Activated CD8-positive, alpha-beta T cell treated with anti-CD3 and anti-CD28 coated beads for 36 hours (primary cell): ENCODE measurements at places on chromosomes 4 and X.

DNA sequence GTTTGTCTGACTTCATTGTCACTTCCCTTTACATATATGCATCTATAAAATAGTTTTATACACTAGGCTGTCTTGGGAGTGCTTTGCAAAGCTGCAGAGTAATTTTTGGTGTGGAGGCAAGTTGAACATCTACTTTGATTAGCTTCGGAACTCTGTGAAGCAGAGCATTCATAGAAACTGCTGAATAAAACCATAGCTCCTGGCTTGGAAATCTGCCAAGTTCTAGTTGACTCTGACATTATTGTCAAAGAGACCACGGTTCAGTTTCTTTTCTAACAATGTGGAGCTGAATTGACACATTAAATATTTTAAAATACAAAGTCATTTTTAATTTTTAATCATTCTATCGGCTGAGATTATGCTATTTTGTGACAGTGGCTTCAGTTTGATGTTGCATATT lies 335.0 kb downstream of the BMPR1B start:
- no peak overlapping the region for H3K27ac ChIP-seq
- H3K36me3 ChIP-seq, result no peaks in the 10 kb centered on the region
- H3K4me1 ChIP-seq, result no peaks in the 10 kb centered on the region
- no peak overlapping the region for H3K4me3 ChIP-seq
- peaks cover 3% of the 10 kb centered on the region for H3K27me3 ChIP-seq

DNA sequence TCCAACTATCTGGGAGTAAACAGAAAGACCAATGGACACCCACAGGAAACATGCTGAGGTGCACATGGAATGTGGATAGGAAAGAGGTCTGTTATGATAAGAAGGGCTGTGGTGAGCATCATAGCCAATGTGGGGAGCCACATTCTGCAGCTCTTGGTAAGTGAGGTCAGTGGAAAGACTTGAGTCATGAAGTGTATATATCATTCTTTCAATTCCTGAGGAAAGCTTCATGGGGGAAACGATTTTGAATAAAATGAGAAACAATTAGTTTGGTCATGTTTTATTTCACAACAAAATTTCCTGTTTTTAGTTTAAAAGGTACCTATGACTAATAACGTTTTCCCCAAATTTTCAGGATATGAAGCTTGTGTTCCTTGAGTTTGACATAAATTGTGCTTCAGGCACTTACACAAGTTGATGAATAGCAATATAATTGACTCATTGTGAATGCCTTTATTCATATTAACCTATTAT lies 41.4 kb upstream of the RASSF6 start:
- peaks cover 3% of the 10 kb centered on the region for H3K4me1 ChIP-seq
- H3K27ac ChIP-seq, result no peak overlapping the region
- H3K27me3 ChIP-seq, result peaks cover 4% of the 10 kb centered on the region
- H3K36me3 ChIP-seq, result no peaks in the 10 kb centered on the region
- DNase-seq, result no peak

- DNase-seq, result no peak
- H3K27ac ChIP-seq, result no peak overlapping the region
- peaks cover 24% of the 10 kb centered on the region for H3K4me1 ChIP-seq
Observed at GRCh38 chr4:74157154-74157553, 764 bp upstream of the MTHFD2L start.

- no peak overlapping the region for H3K4me3 ChIP-seq
- no peaks in the 10 kb centered on the region for H3K36me3 ChIP-seq
- peaks cover 13% of the 10 kb centered on the region for H3K27me3 ChIP-seq
- H3K27ac ChIP-seq, result no peak overlapping the region
- no peak for DNase-seq
Observed at GRCh38 chr4:3856604-3857204, 90.5 kb downstream of the ADRA2C start.

- no peak overlapping the region for H3K27ac ChIP-seq
- H3K36me3 ChIP-seq, result no peaks in the 10 kb centered on the region
- no peaks in the 10 kb centered on the region for H3K4me1 ChIP-seq
- H3K4me3 ChIP-seq, result no peak overlapping the region
- no peak for DNase-seq
- H3K27me3 ChIP-seq, result peaks cover 16% of the 10 kb centered on the region
Observed at GRCh38 chrX:155819525-155819924, 61.6 kb upstream of the VAMP7 start.

- no peak overlapping the region for H3K27ac ChIP-seq
- no peaks in the 10 kb centered on the region for H3K27me3 ChIP-seq
- H3K4me1 ChIP-seq, result peaks cover 18% of the 10 kb centered on the region
Observed at GRCh38 chrX:51851507-51852085, 41.8 kb upstream of the MAGED1 start.

DNA sequence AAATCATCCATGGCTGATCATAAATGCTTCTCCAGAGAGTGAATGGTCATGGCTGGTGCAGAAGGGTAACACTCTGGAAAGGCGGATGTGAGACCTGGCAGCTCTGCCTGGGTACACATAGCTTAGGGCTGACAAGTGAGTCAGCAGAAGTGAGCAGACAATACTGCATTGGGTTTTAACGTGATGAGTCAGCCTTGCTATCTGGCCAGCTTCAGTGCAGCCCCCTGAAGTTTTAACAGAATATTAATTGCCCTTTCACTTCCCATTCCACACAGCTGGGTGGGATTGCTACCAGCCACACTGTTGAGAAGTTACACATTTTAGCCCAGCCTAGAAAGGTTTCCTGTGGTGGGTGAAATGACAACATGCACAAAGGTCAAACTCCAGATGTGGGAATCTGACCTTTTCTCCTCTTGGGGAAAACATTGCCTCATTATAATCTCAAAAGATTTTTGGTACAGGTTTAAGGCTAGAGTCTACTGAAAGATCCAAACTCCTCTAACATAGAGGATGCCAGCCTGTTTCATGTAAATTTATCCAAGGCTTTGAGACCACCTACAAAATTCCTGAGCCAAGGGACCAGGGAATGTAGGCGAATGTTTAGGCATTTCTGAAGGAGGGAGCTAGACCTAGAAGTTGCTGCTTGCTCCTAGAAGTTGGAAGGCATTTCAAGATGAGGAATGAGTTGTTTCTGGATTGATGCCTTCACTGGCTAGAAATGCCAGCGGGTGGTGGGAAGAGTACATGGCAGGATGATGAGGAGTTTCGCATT lies 230.3 kb upstream of the PGRMC2 start:
- H3K4me3 ChIP-seq, result no peak overlapping the region
- peaks cover 21% of the 10 kb centered on the region for H3K4me1 ChIP-seq
- H3K27me3 ChIP-seq, result peaks cover 4% of the 10 kb centered on the region
- DNase-seq, result peak; percentile 56
- H3K36me3 ChIP-seq, result no peaks in the 10 kb centered on the region

DNA sequence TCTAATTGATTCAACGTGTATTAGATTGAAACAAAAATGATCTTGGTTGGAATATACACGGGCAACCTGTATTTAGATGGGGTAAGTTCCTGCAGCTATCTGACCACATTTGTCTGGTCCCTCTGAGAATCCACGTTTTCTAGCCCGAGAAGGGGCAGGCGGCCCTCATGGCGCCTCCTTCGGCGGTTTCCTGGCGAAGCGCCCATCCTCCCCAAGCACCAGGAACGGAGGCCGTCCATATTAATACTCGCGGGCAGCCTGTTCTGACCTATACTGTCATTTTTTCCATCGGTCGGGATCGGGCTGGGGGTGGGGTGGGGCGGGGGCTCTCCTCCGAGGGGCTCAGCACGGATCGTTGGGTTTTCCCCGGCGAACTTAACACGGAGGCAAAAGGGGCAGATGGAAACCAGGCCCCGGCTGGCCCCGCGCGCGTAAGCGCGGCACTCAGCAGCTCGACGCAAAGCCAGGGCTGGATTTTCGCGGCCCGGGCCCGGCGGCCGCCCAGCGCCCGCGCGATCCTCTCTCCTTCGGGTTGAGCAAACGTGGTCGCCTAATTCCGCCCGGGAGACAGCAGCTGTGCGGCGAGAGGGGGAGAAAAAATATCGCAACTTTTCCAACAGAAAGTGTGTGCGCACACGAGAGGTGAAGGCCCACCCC lies 77.2 kb upstream of the BCOR start:
- no peaks in the 10 kb centered on the region for H3K27me3 ChIP-seq

DNA sequence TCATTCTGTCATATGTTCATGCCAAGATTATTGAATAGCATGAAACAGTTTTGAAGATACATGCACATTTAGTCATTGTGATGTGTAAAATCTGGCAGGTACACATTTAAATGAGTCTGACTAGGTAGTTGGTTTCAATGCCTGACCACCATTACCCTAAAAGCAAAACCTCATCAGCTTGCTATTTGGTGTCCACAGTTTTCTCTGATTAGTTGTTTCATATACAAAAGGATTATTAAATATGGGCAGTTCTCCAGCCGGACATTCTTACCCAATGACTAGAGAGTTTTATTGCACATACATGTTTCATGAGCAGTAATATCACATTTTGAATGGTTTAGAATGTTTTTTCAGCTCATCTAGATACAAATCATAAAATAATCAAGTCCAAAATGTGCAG lies 23.7 kb downstream of the DCHS2 start:
- no peaks in the 10 kb centered on the region for H3K4me1 ChIP-seq
- H3K4me3 ChIP-seq, result no peak overlapping the region
- DNase-seq, result no peak
- H3K36me3 ChIP-seq, result no peaks in the 10 kb centered on the region
- H3K27ac ChIP-seq, result no peak overlapping the region
- H3K27me3 ChIP-seq, result peaks cover 12% of the 10 kb centered on the region

DNA sequence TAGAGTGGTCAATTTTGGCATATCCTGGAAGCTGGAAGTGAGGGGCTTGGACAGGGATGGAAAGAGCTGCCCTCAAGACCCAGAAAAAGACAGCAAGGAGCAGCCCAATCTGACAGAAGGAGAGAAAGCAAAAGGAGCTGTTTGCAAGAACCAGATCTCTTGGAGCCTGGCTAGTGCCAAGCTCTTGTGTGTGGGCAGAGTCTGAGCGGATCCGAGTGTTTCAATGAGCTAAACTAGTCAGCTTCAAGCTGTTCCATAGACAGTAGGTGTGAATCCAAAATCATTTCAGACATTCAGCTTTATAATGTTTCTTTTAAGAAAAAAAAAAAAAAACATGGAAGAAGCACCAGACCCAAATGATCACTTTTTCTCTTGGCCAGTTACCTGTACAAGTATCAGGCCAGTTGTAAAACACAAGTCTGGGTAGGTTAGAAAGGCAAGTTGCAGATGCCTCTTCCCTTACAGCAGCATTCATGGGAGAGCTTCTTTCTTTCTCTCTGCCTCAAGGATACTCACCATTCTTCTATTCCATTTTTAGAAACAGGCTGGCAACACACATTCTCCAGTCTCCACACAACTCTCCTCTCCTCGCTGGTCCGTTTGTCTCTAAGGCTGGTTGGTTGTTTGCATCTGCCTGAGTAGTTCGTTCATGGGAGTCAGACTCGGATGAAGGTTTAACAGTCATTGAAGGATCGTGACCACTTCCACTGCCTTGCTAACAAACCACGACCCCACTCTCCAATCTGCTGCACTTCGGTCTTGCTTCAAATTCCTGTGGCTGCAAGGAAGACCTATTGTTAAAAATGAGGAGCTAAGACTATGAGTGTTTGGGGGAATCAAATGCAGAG lies 105.2 kb upstream of the GATB start:
- no peak overlapping the region for H3K27ac ChIP-seq
- no peaks in the 10 kb centered on the region for H3K36me3 ChIP-seq
- H3K4me3 ChIP-seq, result no peak overlapping the region
- no peaks in the 10 kb centered on the region for H3K4me1 ChIP-seq
- no peak for DNase-seq

DNA sequence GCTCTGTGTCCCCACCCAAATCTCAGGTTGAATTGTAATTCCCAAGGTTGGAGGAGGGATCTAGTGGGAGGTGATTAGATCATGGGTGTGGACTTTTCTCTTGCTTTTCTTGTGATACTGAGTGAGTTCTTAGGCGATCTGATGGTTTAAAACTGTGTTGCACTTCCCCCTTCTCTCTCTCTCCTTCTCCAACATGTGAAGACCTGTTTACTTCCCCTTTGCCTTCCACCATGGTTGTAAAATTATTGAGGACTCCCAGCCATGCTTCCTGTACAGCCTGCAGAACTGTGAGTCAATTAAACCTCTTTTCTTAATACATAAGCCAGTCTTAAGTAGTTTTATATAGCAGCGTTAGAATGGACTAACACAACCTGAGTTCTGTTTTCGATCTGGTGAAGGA lies 738.2 kb downstream of the ARAP2 start:
- H3K27me3 ChIP-seq, result no peaks in the 10 kb centered on the region
- no peak overlapping the region for H3K27ac ChIP-seq
- H3K36me3 ChIP-seq, result no peaks in the 10 kb centered on the region
- H3K4me1 ChIP-seq, result no peaks in the 10 kb centered on the region
- DNase-seq, result no peak

DNA sequence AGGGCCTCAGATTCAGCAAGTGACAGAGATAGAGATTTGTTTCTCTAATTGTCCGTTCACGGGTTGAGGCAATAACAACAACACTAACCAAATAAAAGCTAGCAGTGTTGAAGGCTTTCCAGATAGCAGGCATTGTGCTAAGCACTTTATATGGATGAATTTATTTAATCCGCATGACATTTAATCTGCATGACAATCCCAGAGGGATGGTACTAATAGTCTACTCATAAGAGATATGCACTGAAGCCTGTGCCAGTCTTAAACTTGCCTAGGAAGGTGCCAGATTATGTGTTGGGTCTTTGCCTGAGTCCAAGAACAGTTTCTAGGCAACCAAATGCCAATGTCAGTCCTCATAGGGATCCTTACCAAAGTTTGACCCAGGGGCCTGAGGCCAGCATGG lies 37.7 kb upstream of the FAT1 start:
- H3K36me3 ChIP-seq, result no peaks in the 10 kb centered on the region
- H3K4me1 ChIP-seq, result no peaks in the 10 kb centered on the region
- H3K27me3 ChIP-seq, result no peaks in the 10 kb centered on the region
- no peak overlapping the region for H3K4me3 ChIP-seq
- H3K27ac ChIP-seq, result no peak overlapping the region
- DNase-seq, result no peak

- H3K36me3 ChIP-seq, result no peaks in the 10 kb centered on the region
- H3K4me1 ChIP-seq, result peaks cover 16% of the 10 kb centered on the region
- H3K27ac ChIP-seq, result no peak overlapping the region
- no peak for DNase-seq
- H3K27me3 ChIP-seq, result no peaks in the 10 kb centered on the region
Observed at GRCh38 chrX:153765138-153766079, 1.4 kb downstream of the PLXNB3 start.
